ENCODE measurements at places on chromosomes 4 and X.
A peak's percentile ranks its signal among the peaks of the same experiment; 100 is the strongest.

DNA sequence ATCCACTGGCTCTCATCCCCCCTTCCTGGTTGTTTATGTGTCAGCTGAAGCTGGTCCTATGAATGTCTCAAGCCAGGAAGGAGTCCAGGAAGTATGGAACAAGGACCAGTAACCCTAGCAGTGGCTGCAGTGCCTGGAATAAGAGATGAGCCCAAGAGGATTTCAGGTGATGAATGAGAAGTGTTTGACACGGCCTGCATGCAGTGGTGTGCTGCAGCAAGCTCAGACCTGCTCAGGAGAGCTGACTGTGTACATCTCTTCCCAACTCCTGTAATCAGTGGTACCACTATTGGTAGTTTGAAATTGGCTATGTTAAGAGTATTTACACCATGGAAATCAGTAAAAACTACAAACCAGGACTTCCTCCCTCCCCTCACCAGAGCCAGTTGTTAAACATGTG, 88.0 kb downstream of the IQCM start:
- no peak for DNase-seq

DNA sequence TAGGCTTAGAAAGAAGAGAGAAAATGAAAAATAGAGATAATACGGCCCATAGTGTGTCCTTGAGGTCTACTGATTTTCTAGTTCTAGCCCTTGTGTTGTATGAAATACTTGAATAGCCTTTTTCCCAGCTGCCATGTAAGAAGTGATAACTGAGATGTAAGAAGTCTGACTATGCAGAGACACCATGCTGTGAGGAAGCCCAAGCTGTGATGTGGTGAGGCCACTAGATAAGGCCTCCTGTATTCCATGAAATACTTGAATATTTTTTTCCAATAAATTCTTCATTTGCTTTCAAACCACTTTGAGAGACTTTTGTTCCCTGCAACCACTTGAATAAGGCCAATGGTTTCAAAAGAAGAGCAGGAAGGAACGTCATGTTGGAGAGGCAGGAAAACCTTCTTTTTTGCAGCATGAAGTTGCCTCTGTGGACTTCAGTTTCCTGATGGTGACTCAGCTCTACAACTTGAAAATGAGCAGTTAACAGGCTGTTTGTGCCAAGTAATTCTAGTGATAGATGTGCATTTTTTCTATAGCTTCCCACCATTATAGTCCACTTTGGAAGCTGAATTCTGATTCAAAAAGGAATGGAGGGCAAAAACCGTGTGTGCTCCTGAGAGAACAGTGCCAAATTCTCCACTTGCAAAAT, 25.5 kb upstream of the FAM9C start:
- DNase-seq: no peak

GRCh38 chr4:40587826-40588225, 41.8 kb downstream of the RBM47 start:
- no peak for DNase-seq

DNA sequence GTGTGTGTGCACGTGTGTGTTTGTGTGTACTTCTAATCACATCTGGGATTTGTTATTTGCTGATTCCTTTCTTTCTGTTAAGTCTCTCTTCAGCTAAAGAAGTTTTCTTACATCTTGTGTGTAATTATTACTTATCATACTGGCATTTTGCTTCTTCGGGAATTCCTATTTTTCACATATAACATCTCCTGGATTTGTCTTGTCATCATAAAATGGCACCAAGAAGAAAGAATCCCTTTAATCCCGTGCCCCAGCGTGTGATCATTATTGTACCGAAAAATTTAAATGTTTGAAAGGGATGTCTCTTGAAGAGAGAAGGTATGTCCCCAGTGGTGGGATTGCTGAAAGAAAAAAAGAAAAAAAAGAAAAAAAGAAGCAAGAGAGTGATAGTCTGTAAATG, 72.3 kb downstream of the ZFX start:
- DNase-seq: no peak

GRCh38 chr4:173642509-173642908, 112.5 kb upstream of the HAND2 start:
- DNase-seq: no peak

- DNase-seq: no peak
Measured at GRCh38 chr4:163042306-163042705, 124.4 kb downstream of the NAF1 start.

DNA sequence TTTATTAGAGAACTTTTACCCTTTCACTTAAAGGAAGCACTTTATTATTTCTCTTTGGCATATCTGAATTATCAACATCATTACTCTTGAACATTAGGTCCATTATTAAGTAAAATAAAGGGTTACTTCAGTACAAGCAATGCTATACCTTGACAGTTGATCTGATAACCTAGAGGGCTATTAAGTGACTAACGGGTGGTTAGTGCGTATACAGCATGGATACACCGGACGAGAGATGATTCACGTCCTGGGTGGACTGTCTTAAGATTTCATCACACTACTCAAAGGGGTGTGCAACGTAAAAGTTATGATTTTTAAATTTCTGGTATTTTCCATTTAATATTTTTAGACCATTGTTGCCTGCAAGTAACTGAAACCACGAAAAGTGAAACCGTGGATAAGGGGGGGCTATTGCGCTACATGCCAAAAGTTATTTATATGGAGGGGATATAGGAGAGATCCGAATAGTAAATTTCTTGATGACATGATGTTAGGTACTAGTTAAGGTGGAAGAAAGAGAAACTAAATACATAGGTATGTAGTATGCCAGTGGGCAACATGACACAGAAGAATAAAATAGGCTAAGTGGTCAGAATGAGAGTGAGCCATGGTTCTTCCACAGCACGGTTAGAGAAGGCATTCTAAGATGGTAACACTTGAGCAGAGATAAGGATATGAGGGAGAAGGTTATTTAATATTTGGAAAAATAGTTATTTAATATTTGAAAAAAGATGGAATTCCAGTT, 230.8 kb upstream of the ANKRD50 start:
- DNase-seq: no peak

DNA sequence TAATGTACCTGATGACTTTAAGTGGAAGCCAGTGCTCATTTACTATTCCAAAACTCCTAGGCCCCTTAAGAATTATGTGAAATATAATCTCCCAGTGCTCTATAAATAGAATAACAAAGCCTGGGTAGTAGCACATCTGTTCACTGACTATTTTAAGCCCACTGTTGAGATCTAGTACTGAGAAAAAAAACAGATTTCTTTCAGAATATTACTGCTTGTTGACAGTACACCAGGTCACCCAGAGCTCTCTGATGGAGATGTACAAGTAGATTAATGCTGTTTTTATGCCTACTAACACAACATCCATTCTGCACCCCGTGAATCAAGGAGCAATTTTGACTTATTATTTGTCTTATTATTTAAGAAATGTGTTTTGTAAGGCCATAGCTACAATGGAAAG, 75.7 kb downstream of the FAM47C start:
- DNase-seq: no peak

DNA sequence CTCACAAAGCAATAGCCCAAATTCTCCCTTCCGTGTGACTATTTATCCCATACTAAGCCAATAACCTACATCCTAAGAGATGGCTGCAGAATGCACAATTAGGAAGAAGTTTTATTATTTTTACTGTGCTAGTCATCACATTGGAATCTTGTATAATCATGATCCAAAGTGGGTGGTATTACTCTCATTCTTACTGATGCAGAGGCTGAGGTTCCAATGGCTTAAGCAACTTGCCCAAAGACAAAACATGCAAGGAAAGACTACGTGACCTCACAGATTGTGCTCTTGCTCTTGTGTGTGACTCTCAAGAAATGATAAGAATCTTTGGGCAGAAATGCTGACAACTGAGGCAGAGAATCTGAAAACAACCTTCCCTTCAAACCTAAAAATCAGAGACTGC, 212.2 kb downstream of the LDB2 start:
- peak; percentile 15 for DNase-seq

DNA sequence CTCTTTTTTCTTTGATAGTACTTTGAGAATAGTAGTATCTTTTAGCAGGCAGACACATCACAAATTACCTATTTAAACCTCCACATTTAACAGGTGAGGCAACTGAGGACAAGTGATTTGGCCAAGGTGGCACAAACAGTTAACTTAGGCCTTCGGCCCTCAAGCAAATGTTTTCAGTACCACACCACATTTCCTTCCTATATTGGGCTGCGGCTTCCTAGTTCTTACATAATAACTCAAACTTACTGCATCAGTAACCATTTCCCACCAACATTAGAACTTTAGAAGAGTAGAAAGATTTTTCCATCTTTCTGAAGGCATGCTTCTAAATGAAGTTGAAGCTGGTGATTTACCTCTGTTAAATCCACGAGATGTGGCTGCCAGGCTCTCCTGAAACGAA, 63.2 kb upstream of the SLC4A4 start:
- DNase-seq: no peak

- DNase-seq: no peak
Measured at GRCh38 chr4:80036949-80037685, 35.9 kb downstream of the ANTXR2 start.

- DNase-seq: no peak
Measured at GRCh38 chr4:173680278-173680677, 150.2 kb upstream of the HAND2 start.

- no peak for DNase-seq
Measured at GRCh38 chr4:55543858-55544257, 2.9 kb downstream of the CLOCK start.

DNA sequence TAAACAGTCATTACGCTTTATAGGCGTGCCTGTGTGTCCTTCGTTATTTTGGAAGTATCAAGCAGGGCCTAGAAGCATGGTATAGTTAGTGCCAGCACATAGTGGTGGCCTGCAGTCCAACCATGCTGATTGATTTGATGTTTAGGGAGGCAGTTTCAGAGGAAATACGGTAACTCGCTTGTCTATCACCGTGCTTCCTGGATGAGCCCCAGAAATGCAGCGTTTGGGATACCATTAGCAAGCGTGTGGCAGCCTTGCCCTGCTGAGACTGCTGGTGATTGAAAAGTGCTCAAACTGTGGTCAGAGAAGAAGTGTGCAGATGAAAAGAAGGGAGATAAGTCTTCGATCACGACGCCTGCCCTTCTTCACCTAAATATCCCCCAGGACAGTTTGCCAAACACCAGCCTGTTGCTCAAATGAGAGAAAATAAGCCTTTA, 158.4 kb downstream of the CHIC2 start:
- DNase-seq: peak; percentile 89

- DNase-seq: no peak
Measured at GRCh38 chr4:177239878-177240277, 69.8 kb upstream of the NEIL3 start.

DNA sequence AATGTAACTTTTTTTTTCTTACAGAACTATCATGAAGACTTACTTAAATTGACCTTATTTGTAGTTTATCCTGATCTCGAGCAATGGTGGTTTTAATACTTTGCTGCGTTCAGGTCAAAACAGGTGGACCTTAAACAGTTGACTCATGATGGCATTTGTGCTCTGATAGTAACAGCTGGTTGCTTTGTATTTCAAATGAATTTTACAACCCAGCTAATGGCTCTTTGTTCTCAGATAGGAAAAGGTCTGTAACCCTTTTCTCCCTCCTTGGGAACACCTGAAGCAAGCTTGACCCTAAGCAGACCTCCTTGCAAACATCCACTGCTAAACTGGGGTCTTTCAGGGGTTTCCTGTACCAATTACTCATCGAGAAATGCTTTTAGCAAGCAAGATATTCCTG, 79.2 kb downstream of the F11 start:
- no peak for DNase-seq

- no peak for DNase-seq
Measured at GRCh38 chrX:24110069-24110468, 39.5 kb upstream of the ZFX start.

DNA sequence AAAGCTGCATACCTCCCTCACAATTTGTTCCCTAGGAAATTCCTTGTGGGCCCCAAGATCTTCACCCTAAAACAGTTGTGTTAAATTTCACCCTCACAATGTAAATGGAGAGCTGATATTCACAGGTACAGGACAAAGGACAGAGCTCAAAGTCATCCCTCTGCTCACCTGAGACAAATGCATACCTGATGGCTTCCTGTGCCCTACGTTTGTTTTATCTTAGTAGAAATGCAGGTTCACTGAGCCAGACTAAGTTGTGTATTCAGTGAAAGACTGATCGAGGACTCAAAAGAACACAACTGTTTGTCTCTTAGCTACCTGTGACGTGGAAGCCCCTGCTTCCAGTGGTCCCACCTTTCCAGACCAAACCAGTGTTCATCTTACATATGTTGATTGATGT, 53.6 kb downstream of the TRMT44 start:
- no peak for DNase-seq

DNA sequence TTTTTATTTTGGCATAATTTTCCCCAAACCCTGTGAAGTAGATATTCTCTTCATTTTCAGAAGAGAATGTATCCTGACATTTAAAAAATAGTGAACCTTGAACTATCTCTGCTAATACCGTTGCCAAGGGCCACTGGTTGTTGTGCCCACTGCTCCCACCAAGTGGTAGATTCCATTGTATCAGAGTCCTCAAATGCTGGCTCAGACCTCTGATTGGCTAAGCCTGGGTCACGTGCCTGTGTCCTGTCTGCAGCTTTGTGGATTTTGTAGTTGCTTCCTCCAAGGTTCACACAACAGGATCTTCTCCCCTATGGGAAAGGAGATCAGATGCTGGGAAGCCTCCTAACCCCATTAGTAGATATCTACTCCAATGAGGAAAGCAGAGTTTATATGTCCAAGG, 104.8 kb upstream of the CASK start:
- DNase-seq: no peak

DNA sequence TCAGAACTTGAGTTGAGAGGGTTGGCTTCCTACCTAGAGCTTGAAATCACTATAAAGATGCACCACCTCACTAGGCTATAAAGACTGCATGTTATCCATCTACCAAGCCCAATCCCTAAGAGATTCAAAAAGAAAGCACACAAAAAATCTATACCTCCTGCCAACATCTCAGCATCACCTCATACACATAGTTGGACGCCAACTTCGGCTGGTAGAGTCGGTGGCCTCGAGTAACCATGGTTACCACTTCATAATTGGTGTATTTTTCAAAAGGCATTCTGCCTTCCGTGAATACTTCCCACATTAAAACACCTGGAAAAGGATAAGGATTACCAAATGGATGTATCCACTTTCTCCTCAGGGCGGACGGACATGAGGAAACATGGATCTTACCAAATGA, 4.5 kb upstream of the TXK start:
- DNase-seq: no peak

GRCh38 chr4:147117431-147117830, 171.8 kb upstream of the TTC29 start:
- no peak for DNase-seq

- DNase-seq: no peak
Measured at GRCh38 chrX:2801223-2801622, 27.5 kb upstream of the GYG2 start.

GRCh38 chrX:41475191-41475590, 28.0 kb downstream of the NYX start:
- no peak for DNase-seq

GRCh38 chr4:184503869-184504300, 29.5 kb upstream of the IRF2 start:
- DNase-seq: peak; percentile 9

DNA sequence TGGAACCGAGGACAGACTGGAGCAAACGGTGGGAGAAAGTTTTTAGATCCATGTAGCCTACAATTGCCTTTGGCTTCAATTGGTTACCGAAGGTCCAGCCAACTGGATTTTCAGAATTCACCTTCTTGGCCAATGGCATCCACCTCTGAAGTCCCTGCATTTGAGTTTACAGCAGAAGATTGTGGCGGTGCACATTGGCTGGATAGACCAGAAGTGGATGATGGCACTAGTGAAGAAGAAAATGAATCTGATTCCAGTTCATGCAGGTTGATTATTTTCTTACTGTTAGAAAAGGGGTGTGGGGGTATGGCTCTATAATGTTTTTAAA, 702 bp downstream of the KLHL5 start:
- DNase-seq: no peak

GRCh38 chr4:111435986-111436744, 709.1 kb upstream of the FAM241A start:
- no peak for DNase-seq

- no peak for DNase-seq
Measured at GRCh38 chr4:140931911-140932310, 175.7 kb upstream of the TBC1D9 start.
